ENCODE measurements at places on chromosomes 4 and X.

GRCh38 chrX:110374559-110374958 is 15.9 kb downstream of the RTL9 start:
- no peak for DNase-seq

GRCh38 chrX:45527834-45528233 is 327.2 kb upstream of the DIPK2B start:
- no peak for DNase-seq

DNA sequence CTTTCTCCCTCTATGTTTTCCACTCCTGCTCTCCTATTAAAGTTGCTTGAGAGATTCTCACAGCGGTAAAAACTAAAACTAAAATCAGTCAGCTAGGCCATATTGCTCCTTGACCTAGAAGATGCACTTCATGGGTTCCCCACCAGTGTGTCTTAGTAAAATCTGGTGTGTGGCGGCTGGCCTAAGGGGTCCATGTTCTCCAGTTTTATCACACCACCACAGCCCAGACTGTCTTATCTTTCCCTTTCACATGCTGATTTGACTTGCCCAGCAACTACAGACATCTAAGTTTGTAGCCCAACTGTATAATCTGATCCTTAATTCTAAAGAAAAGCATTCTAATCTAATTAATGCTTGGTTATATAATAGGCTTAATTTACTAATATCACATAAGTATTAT is 68.0 kb downstream of the ATP8A1 start:
- DNase-seq: no peak

- DNase-seq: peak; percentile 50
Measured at GRCh38 chr4:88522702-88523324, 763 bp downstream of the PYURF start.

- DNase-seq: no peak
Measured at GRCh38 chr4:24137671-24138601, 248.1 kb upstream of the PPARGC1A start.

DNA sequence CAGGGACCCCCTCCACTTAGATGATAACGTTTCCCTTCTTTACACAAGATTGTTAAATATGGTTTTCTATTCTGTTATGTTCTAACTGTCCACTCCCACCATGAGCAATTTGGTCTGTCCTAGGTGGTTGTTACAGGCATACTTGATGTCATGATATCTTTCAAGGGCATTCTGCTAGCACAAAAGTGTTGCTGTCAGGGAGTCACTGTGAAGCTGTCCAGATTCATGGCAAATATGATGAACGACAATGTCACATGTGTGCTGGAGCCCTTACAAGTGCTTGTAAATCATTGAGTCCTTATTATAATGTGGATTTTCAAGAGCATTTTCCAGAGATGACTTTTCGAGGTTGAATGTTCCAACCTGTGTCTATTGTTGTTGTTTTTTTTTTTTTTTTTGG is 1250.7 kb upstream of the PRKX start:
- no peak for DNase-seq

DNA sequence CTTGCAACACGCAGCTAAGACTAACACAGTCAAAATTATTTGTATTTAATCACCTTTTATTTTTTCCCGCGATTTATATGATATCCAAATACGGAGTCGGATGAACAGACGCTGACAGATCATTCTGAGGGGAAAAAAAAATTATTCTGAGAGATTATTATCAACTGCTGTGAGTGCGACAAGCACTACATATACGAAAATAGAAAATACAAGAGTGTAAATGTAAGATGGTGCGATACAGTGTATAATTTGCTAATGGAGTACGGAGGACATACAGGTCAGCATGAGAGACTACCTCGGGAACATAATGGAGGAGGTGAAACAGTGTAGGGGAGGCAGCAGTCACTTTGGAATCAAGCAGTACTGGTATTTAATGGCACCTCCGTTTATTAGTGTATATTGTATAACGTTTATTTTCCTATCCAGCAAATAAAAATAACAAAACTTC is 2.8 kb upstream of the LIN54 start:
- DNase-seq: no peak

DNA sequence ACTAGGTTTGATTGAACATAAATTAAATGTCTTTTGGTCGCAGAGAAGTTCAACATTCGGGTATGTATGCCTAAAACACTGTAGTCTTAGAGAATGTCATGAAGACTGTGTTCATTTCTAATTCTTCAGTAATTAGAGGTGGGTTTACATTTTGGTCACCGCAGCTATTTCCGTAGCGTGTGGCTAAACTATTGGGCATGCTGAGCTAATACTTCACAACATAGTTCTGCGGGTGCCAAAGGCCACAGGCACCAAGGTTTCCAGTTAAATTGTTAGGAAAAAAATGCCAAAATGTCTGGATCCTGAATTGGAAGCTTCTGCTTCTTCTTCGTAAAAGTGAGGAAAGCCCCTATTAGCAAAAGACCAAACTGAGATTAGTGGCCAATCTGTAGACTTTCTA is 25.1 kb downstream of the SMIM31 start:
- DNase-seq: no peak
